Activated CD4-positive, alpha-beta T cell treated with anti-CD3 and anti-CD28 coated beads for 36 hours (primary cell): ENCODE measurements at places on chromosomes 6 and 20. TPM values are rescaled to one million over a fixed set of nuclear protein-coding genes. Genes with fewer than 3 reads are reported as not detected.

The DNMT3B gene
- total RNA-seq, result 1.6 TPM

- no peak for DNase-seq
- H3K27me3 ChIP-seq, result peaks cover 3% of the 10 kb centered on the region
- no peaks in the 10 kb centered on the region for H3K4me1 ChIP-seq
- H3K4me3 ChIP-seq, result no peak overlapping the region
- H3K27ac ChIP-seq, result no peak overlapping the region
Observed at GRCh38 chr6:19663479-19663878, 173.7 kb upstream of the ID4 start.

GRCh38 chr20:23047738-23048214 lies 1.7 kb downstream of the THBD start:
- no peaks in the 10 kb centered on the region for H3K36me3 ChIP-seq
- no peak overlapping the region for H3K27ac ChIP-seq
- H3K27me3 ChIP-seq, result peaks cover 52% of the 10 kb centered on the region
- DNase-seq, result peak; percentile 45
- peaks cover 5% of the 10 kb centered on the region for H3K4me1 ChIP-seq

The MOG gene
- total RNA-seq, result not detected

The RIMS1 gene
- not detected for total RNA-seq

DNA sequence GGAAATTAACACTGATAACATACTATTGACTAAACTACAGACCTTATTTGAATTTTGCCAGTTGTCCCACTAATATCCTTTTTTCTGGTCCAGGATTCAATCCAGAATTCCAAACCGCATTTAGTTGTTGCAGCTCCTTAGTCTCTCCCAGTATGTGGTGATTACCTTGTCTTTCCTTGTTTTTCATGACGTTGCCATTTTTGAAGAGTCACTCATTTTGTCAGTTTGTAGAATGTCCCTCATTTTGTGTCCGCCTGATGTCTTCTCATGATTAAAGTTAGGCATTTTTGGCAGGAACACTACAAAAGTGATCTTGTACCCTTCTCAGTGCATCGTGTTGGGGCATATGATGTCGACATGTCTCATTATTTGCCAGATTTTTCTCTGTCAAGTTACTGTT lies 33.1 kb downstream of the DTD1 start:
- no peaks in the 10 kb centered on the region for H3K27me3 ChIP-seq
- H3K36me3 ChIP-seq, result peaks cover 6% of the 10 kb centered on the region
- peaks cover 2% of the 10 kb centered on the region for H3K4me1 ChIP-seq
- DNase-seq, result no peak

GRCh38 chr6:108309844-108310243 lies 15.0 kb downstream of the AFG1L start:
- no peaks in the 10 kb centered on the region for H3K27me3 ChIP-seq
- no peaks in the 10 kb centered on the region for H3K36me3 ChIP-seq
- DNase-seq, result no peak

The CLIC5 gene
- 3.7 TPM for total RNA-seq

The OR12D3 gene
- total RNA-seq, result not detected

The ME1 gene
- total RNA-seq, result 0.05 TPM

DNA sequence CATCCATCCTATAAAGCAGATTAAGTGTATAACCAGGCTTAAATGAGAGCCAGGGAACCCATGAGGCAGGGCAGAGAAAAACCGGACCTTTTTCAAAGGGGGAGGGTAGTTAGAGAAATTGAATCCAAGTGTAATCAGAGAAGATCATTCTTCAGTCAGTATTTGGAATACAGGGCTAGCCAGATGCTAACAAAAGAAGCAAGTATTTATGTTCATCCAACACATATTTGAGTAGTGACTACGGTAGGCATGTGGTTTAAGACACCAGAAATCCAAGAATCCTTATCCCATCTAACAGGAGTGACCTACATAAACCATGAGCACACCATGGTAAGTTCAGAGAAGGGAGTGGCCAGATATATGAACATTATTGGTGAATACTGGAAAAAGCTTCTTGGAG lies 46.8 kb upstream of the FAM83C start:
- no peaks in the 10 kb centered on the region for H3K27me3 ChIP-seq
- H3K36me3 ChIP-seq, result peaks cover 4% of the 10 kb centered on the region
- H3K27ac ChIP-seq, result no peak overlapping the region
- DNase-seq, result no peak
- no peaks in the 10 kb centered on the region for H3K4me1 ChIP-seq

The CD93 gene
- total RNA-seq, result 0.82 TPM

The CCN6 gene
- total RNA-seq, result 0.26 TPM
